ENCODE measurements at places on chromosomes 2 and 18.

DNA sequence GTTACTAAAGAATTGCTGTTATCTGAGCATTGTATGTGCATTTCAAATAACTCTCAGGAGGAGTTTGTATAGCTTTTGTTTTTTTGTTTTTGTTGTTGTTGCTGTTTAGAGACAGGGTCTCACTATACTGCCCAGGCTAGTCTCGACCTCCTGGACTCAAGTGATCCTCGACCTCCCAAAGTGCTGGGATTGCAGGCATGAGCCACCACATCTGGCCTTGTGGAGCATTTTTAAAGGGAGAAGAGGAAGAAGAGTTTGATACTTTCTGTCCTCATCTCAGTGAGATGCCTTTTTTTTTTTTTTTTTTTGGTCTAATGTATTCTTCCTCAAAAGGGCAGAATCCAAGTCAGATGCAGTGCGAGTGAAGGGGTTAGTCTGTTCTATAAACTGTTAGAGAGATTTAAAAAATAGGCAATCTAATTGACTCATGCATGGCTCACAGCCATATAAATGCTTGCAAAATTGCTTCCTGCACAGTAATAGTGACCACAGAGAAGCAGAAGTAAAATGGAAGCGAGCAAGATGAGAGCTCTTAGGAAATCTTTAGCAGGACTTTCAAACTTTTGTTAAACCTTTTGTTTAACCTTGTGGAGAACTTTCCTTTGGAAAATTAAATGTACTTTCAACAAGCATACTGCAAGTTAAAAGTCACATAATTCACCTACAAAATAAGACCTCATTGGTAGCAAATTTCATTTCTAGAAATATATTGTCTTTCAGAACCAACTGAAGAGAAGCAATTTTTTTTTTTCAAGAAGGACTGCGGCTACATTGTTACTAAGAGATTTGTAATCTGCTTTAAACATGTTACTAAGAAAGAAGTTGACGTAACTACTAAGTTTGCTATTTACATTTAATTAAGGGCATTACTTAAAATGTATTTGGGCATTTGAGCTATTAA is 52.3 kb upstream of the ROCK1 start:
- no peak overlapping the region for H3K4me3 ChIP-seq
- no peaks in the 10 kb centered on the region for H3K27me3 ChIP-seq
- no peaks in the 10 kb centered on the region for H3K36me3 ChIP-seq
- no peaks in the 10 kb centered on the region for H3K4me1 ChIP-seq

- H3K27ac ChIP-seq = no peak overlapping the region
- peaks cover 43% of the 10 kb centered on the region for H3K4me1 ChIP-seq
- DNase-seq = no peak
- H3K36me3 ChIP-seq = peaks cover 15% of the 10 kb centered on the region
- H3K27me3 ChIP-seq = no peaks in the 10 kb centered on the region
These were observed 45.4 kb downstream of the SETBP1 start for GRCh38 chr18:44726059-44726421.

DNA sequence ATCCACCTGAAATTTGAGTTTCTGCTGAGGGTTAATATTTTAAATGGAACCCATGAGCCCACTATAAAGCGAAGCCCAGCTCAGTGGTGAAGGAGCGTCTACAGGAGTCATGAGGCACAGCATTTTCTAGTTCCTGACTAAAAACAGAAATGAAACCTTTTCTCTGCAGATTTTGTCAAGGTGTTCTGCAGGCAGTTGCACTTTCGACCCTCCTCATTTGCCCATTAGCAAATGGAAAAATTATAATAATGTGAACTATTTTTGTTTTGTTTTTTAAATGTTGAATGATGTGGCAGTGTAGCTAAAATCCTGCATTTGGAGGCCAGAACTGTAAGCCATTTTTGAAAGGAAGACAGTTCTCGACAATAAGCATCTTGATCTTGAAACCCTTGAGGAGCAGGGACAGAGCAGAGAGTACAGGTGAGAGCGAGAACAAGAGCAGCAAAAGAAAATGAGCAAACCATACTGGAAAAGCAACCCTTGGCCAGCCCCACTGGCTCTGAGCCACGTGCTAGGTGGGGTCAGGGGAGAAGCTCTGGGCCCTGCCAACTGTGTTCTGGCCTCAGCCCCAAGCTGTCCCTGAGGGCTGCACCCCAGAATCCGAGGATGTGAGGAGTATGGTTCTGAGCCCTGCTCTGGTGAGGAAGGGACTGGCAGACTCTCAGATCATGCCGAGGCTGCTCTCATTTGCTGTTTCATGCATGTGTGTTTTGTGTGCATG is 26.4 kb upstream of the COPS8 start:
- DNase-seq = no peak
- H3K27me3 ChIP-seq = no peaks in the 10 kb centered on the region
- peaks cover 34% of the 10 kb centered on the region for H3K4me1 ChIP-seq
- H3K4me3 ChIP-seq = no peak overlapping the region

GRCh38 chr2:196173505-196173904 is 2.1 kb upstream of the STK17B start:
- DNase-seq = no peak
- peaks cover 19% of the 10 kb centered on the region for H3K4me1 ChIP-seq
- H3K27me3 ChIP-seq = peaks cover 24% of the 10 kb centered on the region

DNA sequence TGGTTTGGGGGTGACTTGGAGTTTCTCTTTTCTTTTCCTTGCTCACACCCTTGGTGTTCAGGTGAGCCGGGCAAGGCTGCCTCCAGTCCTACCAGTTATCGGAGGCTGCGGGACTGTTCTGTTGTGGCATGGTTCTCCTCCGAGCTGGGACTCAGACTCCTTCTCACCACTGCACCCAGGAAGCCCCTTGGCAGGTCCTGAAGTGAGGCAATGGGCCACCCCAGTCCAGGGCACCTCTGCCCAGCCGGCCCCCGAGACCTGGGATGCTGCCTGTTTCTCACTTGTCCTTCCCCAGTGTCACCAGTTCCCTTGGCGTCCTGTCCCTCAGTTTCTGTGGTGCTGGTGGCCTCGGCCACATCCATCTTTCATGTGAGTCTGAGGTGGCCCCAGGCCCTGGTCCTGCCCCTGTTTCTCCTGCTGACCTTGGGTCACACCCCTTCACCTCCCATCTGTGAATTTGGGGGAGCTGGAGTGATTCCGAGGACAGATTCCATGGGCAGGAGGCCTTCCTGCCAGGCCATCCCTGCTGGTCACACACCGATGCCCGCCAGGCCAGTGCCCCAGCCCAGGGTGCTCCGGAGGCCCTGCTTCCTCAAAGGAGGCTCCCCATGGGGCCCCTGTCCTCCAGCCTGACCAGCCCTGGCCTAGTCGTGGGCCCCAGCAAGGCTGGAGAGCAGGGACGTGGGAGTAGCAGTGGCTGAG is 6.6 kb upstream of the KLHL30 start:
- no peak for DNase-seq
- no peak overlapping the region for H3K27ac ChIP-seq
- H3K4me3 ChIP-seq = no peak overlapping the region
- no peaks in the 10 kb centered on the region for H3K27me3 ChIP-seq

- no peaks in the 10 kb centered on the region for H3K36me3 ChIP-seq
- peak overlapping the region; percentile 81 for H3K27ac ChIP-seq
- H3K4me1 ChIP-seq = peaks cover 23% of the 10 kb centered on the region
- H3K27me3 ChIP-seq = peaks cover 7% of the 10 kb centered on the region
- H3K4me3 ChIP-seq = peak overlapping the region; percentile 39
These were observed 4.5 kb upstream of the FHL2 start for GRCh38 chr2:105403241-105403782.

- no peak overlapping the region for H3K27ac ChIP-seq
- no peaks in the 10 kb centered on the region for H3K4me1 ChIP-seq
- H3K36me3 ChIP-seq = no peaks in the 10 kb centered on the region
- no peak for DNase-seq
- H3K4me3 ChIP-seq = no peak overlapping the region
These were observed 508.3 kb downstream of the TSN start for GRCh38 chr2:122263746-122264145.

DNA sequence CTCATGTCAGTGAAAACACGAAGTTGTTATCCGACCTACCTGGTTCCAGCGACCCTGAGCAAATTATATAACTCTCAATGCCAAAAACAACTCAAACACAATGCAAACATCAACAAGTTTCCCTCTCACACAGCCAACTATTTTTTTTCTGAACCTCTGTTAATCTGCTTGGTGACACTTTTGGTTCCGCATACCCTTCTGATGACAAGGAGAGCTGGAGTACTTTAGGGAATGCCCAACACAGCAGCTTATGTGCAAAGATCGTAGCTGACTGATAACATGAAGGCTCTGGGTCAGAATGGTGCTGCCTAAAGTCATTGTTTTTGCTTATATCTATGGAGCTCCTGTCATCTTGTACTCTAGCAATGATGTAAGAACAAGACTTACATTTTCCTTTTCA is 72.7 kb upstream of the CCDC68 start:
- peaks cover 7% of the 10 kb centered on the region for H3K27me3 ChIP-seq
- peak overlapping the region; percentile 40 for H3K27ac ChIP-seq
- H3K4me3 ChIP-seq = no peak overlapping the region
- no peaks in the 10 kb centered on the region for H3K36me3 ChIP-seq
- H3K4me1 ChIP-seq = no peaks in the 10 kb centered on the region
- DNase-seq = no peak

- peaks cover 4% of the 10 kb centered on the region for H3K27me3 ChIP-seq
- H3K36me3 ChIP-seq = no peaks in the 10 kb centered on the region
- H3K4me1 ChIP-seq = no peaks in the 10 kb centered on the region
- DNase-seq = no peak
These were observed 575.5 kb downstream of the LRRTM4 start for GRCh38 chr2:76946631-76947145.

DNA sequence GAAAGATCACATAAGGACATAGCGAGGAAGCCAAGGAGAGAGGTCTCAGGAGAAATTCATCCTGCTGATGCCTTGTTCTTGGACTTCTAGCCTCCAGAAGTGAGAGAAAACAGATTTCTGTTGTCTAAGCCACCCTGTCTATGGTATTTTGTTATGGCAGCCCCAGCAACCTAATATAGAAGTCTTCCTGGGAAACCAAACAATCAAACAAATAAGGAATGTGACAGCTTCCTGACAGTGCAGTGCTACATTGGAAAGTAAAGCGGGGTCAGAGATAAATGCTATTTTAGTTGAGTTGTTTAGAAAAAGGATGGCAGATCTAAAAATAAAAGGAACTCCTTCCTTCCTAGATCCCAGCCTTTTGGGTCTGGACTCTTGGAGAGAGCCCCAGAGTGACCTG is 443.2 kb upstream of the GYPC start:
- H3K27me3 ChIP-seq = no peaks in the 10 kb centered on the region
- no peaks in the 10 kb centered on the region for H3K36me3 ChIP-seq
- H3K4me1 ChIP-seq = no peaks in the 10 kb centered on the region
- DNase-seq = no peak
- no peak overlapping the region for H3K27ac ChIP-seq

DNA sequence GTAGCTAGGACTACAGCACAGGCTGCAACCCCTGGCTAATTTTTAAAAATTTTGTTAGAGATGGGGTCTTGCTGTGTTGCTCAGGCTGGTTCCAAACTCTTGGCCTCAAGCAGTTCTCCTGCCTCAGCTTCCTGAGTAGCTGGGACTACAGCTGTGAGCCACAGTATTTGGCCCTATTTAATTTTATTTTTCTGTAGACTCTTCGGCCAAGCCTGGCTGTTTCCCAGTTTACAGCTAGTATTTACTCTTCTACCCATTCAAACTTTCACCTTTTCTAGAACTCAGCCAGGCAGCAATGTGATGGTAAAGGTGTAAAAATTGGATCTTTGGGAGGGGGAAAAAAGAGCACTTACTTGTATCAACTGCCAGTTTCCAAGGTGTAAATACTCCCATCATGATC is 35.3 kb downstream of the SH3RF3 start:
- no peak overlapping the region for H3K4me3 ChIP-seq
- H3K27ac ChIP-seq = no peak overlapping the region
- DNase-seq = no peak
- H3K27me3 ChIP-seq = peaks cover 6% of the 10 kb centered on the region

GRCh38 chr18:11752116-11752911 is 63.2 kb downstream of the GNAL start:
- H3K27ac ChIP-seq = no peak overlapping the region
- no peaks in the 10 kb centered on the region for H3K36me3 ChIP-seq
- H3K27me3 ChIP-seq = peaks cover 48% of the 10 kb centered on the region
- H3K4me3 ChIP-seq = peak overlapping the region; percentile 87
- no peak for DNase-seq
- H3K4me1 ChIP-seq = peaks cover 5% of the 10 kb centered on the region

DNA sequence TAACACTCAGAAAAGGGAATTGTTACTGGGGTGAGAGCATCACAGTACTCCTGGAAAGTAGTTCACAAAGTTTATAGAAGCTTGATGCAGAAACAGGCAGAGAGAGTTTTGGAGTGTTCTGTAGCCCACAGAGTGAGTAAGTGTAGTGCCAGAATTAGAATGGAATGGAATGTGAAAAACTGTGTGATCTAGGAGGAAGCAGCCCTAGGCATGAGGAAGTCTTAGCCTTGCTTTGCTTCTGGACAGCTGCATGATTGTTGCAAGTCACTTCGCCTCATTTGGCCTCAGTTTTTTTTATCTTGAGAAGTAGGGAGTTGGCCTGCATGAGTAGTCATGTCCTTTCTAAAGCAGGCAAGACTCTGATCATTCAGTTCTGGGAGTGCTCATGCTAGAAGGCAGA is 10.9 kb downstream of the SERPINB12 start:
- peak overlapping the region; percentile 78 for H3K27ac ChIP-seq
- DNase-seq = no peak
- peak overlapping the region; percentile 0 for H3K4me3 ChIP-seq
- H3K36me3 ChIP-seq = no peaks in the 10 kb centered on the region

GRCh38 chr2:30354621-30355020 is 92.4 kb upstream of the LCLAT1 start:
- no peak overlapping the region for H3K4me3 ChIP-seq
- H3K4me1 ChIP-seq = no peaks in the 10 kb centered on the region
- H3K36me3 ChIP-seq = no peaks in the 10 kb centered on the region
- H3K27ac ChIP-seq = no peak overlapping the region

GRCh38 chr2:107511970-107512789 is 314.5 kb upstream of the RGPD4 start:
- no peaks in the 10 kb centered on the region for H3K27me3 ChIP-seq
- no peaks in the 10 kb centered on the region for H3K4me1 ChIP-seq
- H3K36me3 ChIP-seq = no peaks in the 10 kb centered on the region
- H3K4me3 ChIP-seq = no peak overlapping the region
- no peak overlapping the region for H3K27ac ChIP-seq
- DNase-seq = no peak

GRCh38 chr2:198788676-198789075 is 669.1 kb downstream of the SATB2 start:
- H3K4me1 ChIP-seq = no peaks in the 10 kb centered on the region
- H3K27ac ChIP-seq = no peak overlapping the region
- no peak overlapping the region for H3K4me3 ChIP-seq
- DNase-seq = no peak
- no peaks in the 10 kb centered on the region for H3K27me3 ChIP-seq
- H3K36me3 ChIP-seq = no peaks in the 10 kb centered on the region
